BJ (cell line): ENCODE measurements at places on chromosomes 11 and 22. TPM values are rescaled to one million over a fixed set of nuclear protein-coding genes. Genes with fewer than 3 reads are reported as not detected.
A peak's percentile ranks its signal among the peaks of the same experiment; 100 is the strongest.

GRCh38 chr11:71222318-71223080, 29.9 kb downstream of the SHANK2 start:
- DNase-seq, result no peak

- DNase-seq, result no peak
Measured at GRCh38 chr11:76655501-76656049, 15.0 kb downstream of the LRRC32 start.

GRCh38 chr11:102244681-102245409, 72.4 kb upstream of the BIRC3 start:
- peak; percentile 79 for DNase-seq

DNA sequence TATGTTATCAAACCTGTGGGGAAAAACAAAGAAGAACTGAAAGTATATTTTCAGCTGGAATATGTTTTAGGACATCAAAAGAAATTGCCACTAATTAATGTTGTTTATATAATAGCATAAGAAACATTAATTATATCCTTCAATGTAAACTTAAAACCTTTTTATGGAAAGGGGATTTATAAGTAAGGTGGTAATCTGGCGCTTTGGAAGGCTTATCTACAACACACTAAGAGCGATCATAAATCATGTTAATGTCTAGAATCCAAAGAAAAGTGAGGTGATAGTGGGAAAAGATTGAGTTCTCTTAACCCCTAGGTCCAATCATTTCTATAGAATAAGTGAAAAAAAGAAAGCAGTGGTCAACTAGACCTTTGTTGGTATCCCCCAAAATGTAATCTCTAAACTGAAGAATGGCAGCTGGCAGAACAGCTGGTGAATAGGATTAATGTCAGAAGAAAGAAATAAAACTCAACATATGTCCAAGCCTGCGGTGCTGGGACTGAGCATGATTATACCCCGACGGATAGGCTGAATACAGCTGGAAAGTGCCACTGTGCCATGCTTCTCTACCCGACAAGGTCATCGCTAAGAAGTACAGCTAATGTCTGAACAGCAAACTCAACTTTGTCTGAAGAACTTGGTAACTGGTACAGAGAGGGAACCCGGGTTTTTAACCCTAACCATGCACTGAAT, 64.0 kb downstream of the SOX6 start:
- no peak for DNase-seq

DNA sequence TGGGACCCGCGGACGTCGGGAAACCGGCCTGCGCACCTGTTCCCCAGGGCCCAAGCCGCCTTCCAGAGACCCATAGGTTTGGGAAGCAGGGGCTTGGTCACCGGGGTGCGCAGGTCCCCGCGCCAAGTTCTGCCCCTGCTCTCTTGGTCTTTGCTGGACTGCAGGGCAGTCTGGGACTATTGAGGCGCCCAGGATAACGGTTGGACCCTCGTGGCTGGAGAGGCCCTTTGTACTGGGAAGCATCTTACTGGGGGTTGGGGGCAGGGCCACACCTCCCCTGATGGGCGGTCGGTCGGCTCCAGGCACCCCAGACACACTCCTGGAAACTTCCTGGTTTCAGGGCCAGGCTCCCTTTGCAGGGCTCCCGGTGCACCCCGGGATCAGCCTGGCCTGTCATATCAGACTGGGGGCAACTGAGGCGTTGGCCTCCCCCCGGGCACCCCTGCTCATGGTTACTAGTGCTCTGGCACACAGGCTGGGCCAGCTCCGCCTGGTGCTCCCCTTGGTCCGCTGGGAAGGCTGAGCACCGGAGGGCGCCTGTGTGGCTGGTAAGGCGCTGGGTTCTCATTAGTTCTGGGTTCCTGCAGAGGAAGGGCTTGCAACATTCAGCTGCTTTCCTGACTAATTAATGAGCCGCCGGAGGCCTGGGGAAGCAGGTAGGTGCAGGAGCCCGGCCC, 1250.5 kb downstream of the BRD1 start:
- no peak for DNase-seq

DNA sequence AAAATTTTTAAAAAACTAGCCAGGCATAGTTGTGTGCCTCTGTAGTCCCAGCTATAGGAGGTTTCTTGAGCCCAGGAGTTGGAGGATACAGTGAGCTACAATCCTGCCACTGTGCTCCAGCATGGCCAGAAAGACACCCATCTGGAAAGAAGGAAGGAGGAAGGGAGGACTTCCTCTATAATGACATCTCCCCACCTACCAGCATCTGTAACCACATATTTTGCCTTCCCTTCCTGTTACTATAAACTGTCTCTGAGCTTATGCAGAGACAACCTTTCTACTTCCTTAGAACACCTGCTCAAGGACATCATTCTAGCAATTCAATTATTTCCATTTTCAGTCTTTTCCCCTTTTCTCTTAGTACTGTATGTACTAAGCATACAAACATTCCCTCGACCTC, 2.2 kb upstream of the NUP160 start:
- no peak for DNase-seq

DNA sequence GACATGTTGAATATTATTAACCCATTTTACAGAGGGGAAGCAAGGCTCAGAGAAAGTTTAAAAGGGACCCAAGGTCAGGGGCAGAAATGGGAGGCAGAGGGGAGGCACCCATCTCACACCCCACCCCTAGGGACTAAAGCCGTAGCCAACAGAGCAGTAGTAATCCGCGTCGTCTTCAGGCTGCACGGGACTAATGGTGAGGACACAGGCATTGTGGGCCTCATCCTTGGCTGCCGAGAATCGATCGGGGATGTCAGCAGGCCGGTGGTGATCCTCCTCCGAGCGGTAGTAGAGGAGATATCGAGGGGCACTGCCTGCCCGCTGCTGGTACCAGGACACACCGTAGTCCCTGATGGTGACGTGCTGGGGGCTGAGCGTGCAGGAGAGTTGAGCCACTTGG, 1.5 kb downstream of the VPREB3 start:
- no peak for DNase-seq

- no peak for DNase-seq
Measured at GRCh38 chr11:23688835-23689234, 808.0 kb upstream of the LUZP2 start.

- no peak for DNase-seq
Measured at GRCh38 chr11:117175781-117176180, 2.8 kb upstream of the SIDT2 start.

NCAM1 gene
- polyA plus RNA-seq, result 0.27 and 0.29 TPM in 2 replicates

GPR152 gene
- polyA plus RNA-seq, result not detected in 2 replicates

SF3A1 gene
- 43.2 and 66.8 TPM in 2 replicates for polyA plus RNA-seq

DENND6B gene
- 3.7 and 8.2 TPM in 2 replicates for polyA plus RNA-seq

UPK3A gene
- polyA plus RNA-seq, result not detected in 2 replicates

C11orf98 gene
- 43.0 and 45.2 TPM in 2 replicates for polyA plus RNA-seq

SCGB2A2 gene
- polyA plus RNA-seq, result not detected in 2 replicates
